ENCODE measurements at places on chromosomes 3 and 15.

DNA sequence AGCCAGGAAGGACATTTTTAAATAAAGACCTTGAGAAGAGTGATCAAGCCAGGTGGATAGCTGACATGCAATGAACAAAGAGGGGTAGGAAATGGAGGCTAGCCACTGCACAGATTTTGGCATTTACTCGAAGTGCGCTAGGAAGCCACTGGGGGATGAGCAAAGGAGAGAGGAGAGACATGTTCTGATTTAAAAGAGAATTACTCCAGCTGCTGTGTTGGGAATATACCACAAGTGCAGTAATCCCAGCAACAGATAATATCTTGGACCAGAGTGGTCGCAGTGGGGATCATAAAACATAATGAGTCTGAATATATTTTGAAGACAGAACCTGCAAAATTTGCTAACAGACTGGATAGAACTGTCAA is 19.9 kb downstream of the KPNA4 start:
- DNase-seq: no peak

- DNase-seq: no peak
These were observed 1043.6 kb downstream of the DIPK2A start for GRCh38 chr3:145015253-145015652.

GRCh38 chr15:48126667-48127355 is 6.0 kb downstream of the SLC24A5 start:
- no peak for DNase-seq

DNA sequence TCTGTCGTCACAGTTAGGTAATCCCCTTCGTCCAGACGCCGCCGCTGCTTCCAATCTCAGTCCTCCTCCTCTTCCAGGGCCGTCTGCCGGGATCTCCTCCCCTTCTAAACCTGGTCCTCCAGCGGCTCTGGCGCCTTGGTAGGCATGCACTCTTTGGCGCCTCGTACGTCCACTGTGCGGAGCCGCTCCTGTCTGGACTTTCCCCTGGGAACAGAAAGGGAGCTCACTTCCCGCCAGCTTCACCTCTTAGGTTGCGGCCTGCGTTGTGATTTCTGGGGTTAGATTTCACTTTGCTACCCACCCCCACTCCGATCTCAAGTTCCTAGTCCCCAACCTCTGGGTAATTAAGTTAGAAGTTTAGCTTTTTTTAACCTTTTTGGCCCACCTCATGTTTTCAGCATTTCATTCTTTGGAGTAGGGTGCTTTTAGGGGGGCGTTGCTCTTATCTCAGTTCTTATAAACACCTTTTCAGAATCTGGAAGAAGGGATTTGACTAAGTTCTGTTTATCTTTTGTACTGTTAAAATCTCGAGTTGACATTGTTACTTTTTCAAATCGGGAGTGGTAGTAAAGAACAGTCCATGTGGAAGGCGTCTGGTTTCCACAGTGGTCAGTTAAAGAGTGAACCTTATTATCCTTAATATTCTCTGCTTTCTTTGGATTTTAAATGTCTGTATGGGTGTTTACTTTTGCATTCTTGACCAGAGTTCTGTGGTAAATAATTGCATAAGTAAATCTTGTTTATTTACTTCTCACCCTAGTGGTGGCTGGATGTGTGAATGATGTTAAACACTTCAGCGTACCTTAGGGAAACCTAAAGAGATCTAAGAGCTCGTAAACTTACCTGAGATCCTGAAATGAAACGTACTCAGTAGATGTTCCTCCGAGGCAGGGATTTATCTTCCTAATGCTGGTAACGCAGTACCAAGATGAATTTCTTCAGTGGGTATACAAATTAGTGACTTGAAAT is 611 bp downstream of the CTDSPL2 start:
- no peak for DNase-seq

DNA sequence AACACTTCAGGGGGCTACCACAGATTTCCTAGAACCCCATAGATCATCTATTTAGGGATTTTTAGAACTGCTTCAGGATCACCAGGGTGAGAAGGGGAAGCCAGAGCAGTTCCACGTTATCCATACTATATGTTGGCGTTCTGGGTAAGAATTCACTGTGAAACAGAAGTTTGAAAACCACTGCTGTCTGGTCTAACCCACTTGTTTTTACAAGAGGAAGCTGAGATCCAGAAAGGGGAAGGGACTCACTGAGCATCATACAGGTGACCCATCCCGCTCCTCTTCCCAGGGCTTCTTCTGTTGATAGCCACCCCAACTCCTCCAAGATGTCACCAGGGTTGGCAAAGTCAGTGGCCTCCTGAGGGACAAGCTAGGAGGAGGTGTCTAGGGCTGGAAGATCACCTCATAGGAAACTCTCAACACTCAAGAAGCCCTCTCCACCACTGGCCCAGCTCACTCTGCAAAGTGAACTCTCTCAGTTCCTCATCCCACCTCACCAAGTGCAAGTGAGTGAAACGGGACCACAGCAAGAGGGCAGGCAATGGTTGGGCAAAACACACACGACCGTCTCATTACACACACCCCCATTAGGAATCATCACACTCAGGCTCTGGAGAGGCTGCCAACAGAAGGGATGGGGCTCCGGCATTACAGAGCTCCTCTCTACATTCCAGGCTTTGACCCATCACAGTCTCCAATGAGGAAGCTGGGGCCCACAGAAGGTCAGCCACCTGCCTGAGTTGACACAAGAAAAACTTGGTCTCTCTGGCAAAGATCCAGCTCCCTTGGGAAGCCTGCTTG is 1.8 kb downstream of the DAPK2 start:
- DNase-seq: no peak

DNA sequence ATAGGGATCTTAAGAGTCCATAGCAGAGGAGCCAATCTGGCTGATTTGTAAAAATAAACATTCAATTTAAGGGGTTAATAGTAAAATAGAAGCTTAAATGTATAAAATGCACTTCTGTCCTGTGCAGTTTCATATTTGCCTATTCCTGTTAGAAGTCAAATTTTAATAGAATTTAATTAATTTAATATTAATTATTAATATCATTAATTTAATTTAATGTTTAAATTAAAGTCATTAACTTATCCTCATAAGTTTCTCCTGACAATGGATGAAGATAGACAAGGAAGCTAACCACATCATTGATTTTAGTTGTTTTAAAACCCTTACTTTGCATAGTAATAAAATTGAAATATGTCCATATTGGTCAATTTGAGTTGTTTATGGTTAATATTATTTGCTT is 1096.2 kb upstream of the EPHA6 start:
- DNase-seq: no peak

GRCh38 chr3:138600100-138600745 is 6.2 kb upstream of the CEP70 start:
- DNase-seq: no peak

DNA sequence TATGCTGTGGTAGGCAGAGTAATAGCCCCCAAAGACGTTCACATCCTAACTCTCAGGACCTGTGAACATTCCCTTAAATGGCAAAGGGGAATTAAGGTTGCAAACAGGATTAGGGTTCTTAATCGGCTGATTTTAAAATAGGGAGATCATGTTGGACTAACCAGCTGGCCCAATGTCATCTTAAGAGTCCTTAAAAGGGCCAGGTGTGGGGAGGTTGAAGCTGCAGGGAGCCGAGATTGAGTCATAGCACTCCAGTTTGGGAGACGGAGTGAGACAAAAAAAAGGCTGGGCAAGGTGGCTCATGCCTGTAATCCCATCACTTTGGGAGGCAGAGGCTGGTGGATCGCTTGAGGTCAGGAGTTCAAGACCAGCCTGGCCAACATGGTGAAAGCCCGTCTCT is 1.6 kb upstream of the FLNB start:
- no peak for DNase-seq

- DNase-seq: peak; percentile 14
These were observed 235.7 kb downstream of the SATB1 start for GRCh38 chr3:18189282-18190050.

- no peak for DNase-seq
These were observed 109.1 kb downstream of the RFTN1 start for GRCh38 chr3:16404349-16404895.

GRCh38 chr3:144859161-144859560 is 887.5 kb downstream of the DIPK2A start:
- no peak for DNase-seq

DNA sequence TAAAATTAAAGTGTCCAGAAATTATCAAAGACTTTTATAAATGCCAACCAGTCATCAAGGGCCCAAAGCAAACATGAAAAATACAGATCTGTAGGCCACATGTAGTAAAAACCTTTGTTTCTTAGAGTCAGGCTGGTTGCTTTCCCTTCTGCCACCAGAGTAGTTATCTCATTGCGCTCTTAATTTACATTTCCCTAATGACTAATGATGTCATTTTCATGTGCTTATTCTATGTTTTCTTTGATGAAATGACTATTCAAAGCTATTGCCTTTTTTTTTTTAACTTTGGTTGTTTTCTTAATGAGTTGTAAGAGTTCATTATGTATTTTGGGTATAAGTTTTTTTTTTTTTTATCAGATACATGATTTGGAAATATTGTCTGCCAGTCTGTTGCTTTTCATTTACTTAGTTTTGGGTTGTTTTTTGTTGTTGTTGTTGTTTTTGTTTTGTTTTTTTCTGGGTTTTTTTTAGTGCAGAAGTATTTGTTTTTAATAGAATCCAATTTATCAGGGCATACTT is 140.6 kb downstream of the HCN4 start:
- no peak for DNase-seq

GRCh38 chr15:99347574-99347973 is 96.3 kb downstream of the LRRC28 start:
- DNase-seq: no peak

- DNase-seq: no peak
These were observed 176.6 kb downstream of the KLF13 start for GRCh38 chr15:31503256-31503655.

DNA sequence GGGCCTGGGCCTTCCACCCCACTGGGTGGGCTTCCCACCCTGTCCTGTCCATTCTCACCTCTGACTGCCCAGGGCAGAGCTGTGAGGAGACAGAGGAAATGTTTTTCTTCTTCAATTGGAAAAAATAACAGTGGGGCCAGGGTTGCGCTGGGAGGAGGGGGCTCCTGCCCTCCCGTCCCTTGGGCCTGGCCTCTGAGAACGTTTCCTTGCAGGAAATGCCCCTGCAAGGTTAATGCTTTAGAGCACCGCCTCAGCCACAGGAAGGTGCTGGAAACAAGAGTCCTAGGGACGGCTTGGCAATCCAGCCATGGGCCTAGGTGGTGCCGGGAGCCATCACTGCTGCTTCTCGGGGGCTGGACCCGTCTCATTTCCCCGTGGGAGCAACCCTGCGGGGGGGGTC is 3.8 kb upstream of the PLXND1 start:
- DNase-seq: no peak

- DNase-seq: peak; percentile 75
These were observed 1.1 kb upstream of the PLD1 start for GRCh38 chr3:171811295-171811912.

- peak; percentile 59 for DNase-seq
These were observed 136.7 kb upstream of the TLE3 start for GRCh38 chr15:70234256-70234905.

- DNase-seq: no peak
These were observed 190.4 kb downstream of the MBNL1 start for GRCh38 chr3:152459118-152459515.

DNA sequence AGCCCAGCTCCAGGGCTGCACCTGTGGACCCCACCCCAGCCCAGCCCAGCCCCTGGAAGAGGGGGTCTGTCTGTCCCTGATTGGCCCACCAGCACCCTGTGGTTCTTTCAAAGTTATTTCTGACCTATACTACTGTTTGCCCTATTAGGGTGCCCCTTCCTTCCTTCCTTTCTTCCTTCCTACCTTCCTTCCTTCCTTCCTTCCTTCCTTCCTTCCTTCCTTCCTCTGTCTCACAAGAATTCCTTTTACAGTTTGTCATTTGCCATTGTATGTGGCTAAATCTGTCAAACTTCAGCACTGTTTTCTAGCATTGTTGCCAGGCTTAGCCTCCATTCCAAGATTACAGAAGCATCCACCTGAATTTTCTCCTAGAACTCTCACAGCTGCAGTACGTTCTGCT is 66.9 kb downstream of the KLF15 start:
- no peak for DNase-seq

- DNase-seq: no peak
These were observed 12.0 kb downstream of the GREM1 start for GRCh38 chr15:32729700-32730395.

DNA sequence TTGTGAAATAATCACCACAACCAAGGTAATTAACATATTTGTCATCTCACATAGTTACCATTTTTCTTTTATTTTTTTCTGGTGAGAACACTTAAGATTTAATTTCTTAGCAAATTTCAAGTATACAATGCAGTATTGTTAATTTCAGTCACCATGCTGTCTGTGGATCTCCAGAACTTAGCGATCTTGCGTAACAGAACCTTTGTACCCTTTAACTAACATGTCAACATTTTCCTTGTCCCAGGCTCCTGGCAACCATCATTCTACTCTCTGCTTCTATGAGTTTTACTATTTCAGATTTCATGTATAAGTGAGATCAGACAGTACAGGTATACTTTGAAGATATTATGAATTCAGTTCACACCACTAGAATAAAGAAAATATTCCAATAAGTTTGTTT is 154.4 kb downstream of the KCNAB1 start:
- no peak for DNase-seq

GRCh38 chr3:22933051-22933840 is 269.9 kb upstream of the UBE2E2 start:
- no peak for DNase-seq

DNA sequence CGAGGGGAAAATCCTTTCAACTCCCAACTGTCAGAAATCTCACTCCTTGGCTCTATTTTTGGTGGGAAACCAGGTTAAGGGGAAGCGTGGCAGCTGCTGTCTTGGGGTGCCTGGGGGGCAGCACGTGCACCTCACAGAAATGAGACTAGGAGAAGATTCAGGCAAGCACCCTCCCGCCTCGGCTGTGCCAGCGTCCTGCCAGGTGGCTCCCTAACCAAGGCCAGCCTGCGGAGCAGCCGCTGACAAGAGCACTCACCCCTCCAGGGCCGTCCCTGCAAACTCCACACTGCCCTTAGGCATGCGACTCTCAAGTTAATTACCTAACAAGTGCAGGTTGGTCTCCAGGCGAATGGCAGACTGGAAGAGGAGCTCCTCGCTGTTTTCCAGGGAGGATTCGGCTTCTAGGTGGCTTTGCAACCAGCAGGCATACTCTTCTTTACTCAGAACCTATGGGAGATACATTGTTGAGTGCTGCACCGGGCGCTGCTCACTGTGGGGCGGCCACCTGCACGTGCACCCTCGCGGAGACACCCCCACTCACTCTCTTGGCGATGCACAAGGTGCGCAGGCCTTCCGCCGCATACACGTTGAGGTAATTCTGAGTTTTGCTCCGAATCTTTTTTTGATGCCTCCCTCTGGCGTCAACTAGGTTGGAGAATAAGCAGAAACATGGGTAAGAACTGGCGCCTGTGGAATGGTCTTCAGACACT is 155.3 kb downstream of the ATP10A start:
- no peak for DNase-seq

DNA sequence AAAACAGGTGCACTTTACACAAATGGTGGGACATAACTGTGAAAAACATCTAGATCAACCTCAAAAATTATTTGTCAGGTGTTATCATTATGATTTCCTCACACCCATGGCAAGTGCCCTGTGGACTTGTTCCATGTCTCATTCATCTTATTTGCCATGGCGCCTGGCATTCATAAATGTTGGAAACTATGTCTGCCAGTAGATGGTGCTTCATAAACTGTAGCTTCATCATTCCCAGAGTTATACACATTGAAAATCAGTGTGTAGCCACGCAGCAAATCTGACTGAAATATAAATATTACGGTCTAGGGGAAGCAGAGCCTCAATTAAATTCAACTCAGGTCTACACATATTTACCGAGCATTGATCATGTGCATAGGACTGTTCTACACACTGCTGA is 90.7 kb downstream of the IMPG2 start:
- DNase-seq: no peak

All from HFF-Myc (cell line).